ENCODE measurements at places on chromosomes 16 and 17.

GRCh38 chr17:77371117-77371887 is 230.5 kb downstream of the SEC14L1 start:
- no peak for DNase-seq

- no peak for DNase-seq
These were observed 247.9 kb upstream of the SOX9 start for GRCh38 chr17:71872843-71873485.

DNA sequence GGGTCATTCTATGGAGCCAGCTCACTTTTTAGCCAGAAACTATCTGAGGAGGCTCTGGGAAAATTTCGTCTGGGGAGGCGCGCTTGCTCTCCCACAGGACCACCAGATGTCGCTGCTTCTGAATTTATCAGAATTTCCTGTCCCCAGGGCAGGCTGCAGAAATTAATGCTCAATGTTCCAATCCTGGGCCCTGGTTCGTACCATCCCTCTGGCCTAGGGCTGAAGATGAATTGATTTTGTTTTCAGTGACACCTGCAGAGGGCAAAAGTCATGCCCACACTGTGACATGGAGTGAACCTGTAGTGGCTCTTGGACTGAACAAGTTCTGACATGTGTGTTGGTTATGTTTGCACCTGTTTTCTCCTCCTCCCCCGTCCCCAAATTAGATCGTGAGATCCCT is 482.6 kb downstream of the NPIPA7 start:
- peak; percentile 53 for DNase-seq

DNA sequence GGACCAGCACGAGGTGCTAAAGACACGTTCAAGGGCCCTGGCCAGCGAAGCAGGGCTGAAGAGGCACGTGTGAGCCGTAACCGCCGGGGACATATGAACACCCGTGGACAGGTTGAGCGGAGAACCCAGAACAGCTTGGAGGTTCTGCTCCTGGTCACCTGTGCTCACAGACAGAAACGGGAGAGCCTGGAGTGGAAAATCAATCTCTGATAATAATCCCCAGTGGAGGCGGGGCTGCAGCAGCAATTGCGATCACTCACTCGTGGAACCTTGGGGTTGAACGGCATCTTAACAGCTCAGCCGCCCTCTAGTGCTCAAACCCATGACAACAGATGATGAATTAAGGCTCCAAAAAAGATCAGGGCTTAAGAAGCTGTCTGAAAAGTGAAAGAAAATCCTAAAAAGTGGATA is 25.6 kb downstream of the WIPI1 start:
- no peak for DNase-seq

- DNase-seq: no peak
These were observed 729.7 kb upstream of the GOT2 start for GRCh38 chr16:59463776-59464175.

DNA sequence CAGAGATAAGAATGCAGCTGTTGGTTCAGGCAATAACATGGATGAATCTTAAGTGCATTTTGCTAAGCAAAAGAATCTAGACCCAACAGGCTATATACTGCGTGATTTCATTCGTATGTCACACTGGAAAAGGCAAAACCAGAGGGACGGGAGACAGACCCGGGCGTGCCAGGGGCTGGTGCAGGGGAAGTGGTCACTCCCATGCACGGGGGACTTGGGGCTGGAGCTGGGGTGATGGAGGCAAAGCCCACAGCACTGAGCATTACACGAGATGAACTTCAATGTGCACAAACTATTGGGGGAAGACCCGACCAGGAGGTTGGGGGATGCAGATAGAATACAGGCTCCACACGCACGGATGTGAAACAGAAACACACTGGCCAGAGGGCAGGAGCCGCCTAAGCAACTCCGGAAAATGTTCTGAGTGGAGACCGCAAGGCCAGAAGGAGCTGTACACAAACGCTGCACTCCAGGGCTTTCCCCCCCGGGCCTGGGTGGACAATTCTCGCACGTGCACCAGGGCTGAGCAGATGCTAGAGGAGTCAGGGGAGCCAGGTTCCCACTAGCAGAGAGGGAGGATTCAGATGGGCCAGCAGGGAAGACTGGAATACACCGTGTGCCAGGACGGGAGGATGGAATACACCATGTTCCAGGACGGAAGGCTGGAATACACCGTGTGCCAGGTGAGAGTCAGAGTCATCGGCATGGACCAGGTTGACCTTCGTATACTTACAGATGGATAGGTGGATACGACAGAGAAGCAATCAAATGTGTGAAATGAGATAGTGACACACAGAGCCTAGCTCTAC is 11.3 kb downstream of the LMF1 start:
- DNase-seq: no peak

- DNase-seq: no peak
These were observed 52.2 kb downstream of the SDK2 start for GRCh38 chr17:73592079-73592415.

- peak; percentile 41 for DNase-seq
These were observed 290.6 kb upstream of the CCL2 start for GRCh38 chr17:33964344-33964979.

GRCh38 chr17:40558300-40558889 is 6.9 kb downstream of the CCR7 start:
- no peak for DNase-seq

- DNase-seq: no peak
These were observed 80.6 kb downstream of the CA4 start for GRCh38 chr17:60230358-60230757.

- DNase-seq: no peak
These were observed 358.2 kb upstream of the TNRC6C start for GRCh38 chr17:77600346-77600745.

- DNase-seq: no peak
These were observed 11.4 kb downstream of the CNEP1R1 start for GRCh38 chr16:50036426-50036825.

DNA sequence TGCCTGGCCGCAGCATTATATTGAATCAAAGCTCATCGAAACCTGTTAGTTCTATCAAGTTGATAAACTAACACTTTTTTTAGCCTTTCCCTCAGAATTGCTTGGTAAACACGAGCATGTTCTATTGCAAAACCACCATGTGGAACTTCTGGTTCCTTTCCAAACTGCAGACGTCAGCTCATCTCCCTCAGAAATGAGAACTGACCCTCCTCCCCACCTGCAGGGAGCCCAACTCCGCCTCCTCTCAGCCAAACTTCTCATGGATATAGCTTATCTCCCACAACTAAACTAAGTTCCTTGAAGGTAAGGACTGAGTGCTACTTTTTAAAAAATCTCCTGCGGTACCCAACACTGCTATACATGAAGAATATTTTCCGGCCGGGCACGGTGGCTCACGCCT is 6.7 kb downstream of the SHMT1 start:
- DNase-seq: no peak

- no peak for DNase-seq
These were observed 67.9 kb downstream of the N4BP1 start for GRCh38 chr16:48542020-48542473.

GRCh38 chr16:4317532-4318450 is 1.9 kb downstream of the GLIS2 start:
- no peak for DNase-seq

DNA sequence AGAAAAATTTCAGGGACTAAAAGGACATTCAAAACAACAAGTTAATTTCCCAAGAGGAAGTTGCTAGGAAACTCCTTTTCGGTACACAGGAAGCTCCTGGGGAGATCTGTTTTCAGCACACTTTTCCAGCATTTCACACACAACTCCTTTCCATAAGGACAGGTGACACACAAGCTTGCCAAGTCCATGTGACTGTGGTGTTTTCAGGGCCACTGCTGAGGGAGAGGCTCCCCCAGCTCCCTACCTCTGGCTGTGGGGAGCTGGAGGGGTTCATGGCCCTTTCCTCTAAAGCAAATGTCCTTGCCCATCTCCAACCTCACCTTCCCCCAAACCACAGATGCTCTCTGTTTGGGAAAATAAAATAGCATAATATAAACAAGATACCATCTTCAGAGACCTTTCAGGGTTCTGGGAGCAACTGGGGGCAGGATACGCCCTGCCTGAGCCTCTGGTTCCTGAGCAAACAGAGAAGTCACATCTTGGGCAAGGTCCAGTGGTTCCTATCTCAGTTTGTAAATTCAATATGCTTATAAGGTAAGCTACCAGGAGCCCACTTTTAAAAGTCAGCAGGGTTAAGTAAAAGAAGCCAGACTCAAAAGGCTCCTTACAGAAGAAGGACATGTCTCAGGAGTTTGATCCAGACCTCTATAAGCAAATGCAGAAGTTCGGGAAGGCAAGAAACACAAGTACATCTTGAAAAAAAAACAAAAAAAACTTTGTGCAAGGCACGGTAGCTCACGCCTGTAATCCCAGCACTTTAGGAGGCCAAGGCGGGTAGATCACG is 3.0 kb downstream of the PDZD9 start:
- no peak for DNase-seq

DNA sequence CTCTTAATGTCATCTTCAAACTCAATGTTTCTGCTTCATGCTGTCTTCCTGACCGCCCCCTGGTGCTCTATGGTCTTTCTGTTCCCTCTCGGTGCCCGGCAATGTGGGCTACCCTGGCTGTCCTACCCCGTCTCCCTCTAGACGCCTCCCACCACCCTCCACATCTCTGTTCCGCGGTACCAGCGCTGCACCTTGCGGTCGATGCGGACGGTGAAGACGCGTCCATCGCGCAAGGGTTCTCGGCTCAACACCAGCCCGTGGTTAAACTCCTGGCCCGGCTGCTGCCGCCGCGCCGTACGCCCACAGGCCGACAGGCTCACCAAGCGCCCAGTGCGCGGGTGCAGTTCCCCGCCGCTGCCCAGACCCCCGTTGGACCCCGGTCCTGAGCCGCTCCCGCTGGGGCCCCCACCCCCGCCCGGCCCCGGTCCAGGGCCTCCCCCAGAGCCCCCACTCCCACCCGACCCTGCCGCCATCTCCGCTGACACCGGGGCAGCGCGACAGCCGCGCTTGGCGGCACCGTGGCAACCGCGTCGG is at the start of gene NEURL4:
Gene NEURL4 (minus strand): TSS at position 496 of the 534 bp plus-strand sequence. CDS start 23 bp downstream, at position 473.
- no peak for DNase-seq

GRCh38 chr16:54351171-54351570 is 64.6 kb upstream of the IRX3 start:
- no peak for DNase-seq

GRCh38 chr17:56009795-56010651 is 143.3 kb upstream of the ANKFN1 start:
- DNase-seq: no peak

DNA sequence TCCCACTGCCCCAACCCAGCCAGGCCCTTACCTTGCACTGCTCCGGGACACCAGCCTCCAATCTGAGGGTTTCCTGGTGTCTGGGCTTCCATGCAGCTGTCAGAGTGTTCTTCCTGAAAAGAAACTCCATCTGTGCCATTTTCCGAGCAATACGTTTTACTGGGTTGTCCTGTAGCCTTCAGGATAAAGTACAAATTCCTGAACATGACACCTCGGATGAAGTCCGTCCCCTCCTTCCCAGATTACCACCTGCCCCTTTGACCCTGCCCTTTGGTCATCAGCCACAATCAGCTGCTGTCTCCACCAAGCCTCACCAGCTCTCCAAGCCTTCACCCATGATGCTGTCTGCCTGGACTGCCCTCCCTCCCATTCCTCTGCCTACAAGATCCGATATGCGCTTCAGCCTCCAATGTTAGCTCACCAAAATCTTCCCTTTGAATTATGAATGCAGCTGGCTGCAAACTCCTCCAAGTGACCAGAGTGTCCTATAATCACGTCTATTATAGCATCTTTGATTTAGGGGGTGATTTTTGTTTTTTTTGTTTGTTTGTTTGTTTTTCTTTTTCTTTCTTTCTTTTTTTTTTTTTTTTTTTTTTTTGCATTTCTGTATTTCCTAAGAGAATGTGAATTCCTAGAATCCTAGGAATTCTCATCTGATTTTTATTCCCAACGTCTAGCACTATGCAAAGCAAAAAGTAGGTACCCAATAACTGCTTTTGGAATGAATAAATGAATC is 60.6 kb upstream of the KIFC3 start:
- DNase-seq: no peak

- DNase-seq: peak; percentile 10
These were observed 942 bp downstream of the LDAF1 start for GRCh38 chr16:21159281-21159951.

DNA sequence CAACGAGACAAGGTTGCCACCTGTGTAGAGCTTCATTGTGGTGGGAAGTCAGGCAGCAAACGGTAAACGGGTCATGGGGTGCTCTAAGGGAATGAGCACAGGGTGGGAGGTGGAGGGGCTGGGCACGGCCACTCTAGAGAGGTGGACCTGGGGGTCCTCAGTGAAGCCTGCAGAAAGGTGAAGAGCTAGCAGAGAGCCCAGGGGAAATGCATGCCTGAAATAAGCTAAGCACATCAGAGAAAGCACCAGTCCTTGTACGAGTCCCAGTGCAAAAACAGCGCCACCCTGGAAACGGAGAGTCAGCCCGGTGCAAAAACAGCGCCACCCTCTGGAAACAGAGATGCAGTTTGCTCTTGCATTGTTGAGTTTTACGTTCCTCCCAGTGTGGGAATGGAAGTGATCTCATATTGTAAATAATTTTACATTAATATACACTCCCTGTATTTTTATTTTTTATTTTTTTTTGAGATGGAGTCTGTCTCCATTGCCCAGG is 65.0 kb downstream of the TBC1D16 start:
- peak; percentile 52 for DNase-seq

DNA sequence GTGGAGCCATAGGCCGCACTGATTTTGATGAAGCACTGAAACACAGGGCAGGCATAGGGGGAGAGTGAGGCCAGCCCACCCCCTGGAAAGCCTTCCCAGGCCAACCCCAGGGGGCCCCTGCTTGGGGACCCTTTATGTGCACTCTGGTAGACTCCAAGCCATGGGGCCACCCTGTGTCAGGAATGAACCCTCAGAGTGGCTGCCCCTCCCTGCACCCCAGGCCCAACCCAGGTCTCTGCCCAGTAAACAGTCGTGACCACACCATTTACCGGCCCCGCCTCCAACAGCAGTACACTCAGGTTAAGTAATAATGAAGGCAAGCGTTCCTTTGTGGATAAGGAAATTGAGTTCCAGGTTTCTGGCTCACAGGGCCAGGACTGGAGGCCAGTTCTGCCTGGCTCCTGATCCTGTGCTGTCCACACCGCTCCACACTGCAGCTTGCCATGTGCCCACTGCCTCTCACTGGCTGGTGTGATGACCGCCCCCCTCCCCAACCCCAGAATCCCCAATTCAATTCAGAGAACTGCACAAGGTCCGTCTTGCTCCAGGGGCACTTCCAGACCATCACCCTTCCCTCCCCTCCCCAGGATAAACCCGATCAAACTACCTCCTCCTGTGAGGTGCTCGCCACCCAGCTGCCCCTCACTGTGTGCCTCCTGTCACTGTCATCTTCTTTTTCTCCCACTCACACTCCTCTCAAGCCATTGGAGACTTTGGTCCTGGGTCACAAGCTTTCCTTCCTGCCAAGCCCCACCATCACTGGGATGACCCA is 13.6 kb downstream of the PIMREG start:
- DNase-seq: no peak

- DNase-seq: no peak
These were observed 1.7 kb downstream of the USP32 start for GRCh38 chr17:60390186-60390585.

GRCh38 chr16:68786685-68787418 is 49.8 kb downstream of the CDH1 start:
- DNase-seq: no peak

DNA sequence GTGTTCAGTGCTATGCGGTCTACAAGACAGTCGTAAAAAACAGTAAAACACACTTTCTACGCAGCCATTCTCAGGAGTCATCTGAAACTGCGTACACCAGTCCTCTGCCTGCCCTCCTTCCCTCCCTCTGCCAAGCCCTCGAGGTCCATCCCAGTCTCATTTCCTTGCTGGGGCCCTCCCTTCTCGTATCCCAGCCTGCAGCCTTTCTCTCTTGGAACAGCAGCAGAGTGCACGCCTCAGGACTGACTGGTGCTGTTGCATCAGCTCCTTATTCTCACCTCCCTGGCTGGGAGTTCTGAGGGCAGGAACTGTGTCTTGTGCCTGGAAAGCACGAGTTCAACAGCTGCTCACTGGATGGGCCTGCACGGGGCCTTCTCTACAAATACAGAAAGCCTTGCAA is 12.5 kb downstream of the FAHD1 start:
- DNase-seq: no peak

All from stimulated activated naive CD8-positive, alpha-beta T cell treated with anti-CD3 and anti-CD28 coated beads, Interleukin-15, amount 100 ng/mL, for 72 hours (primary cell).